ENCODE measurements at places on chromosomes 16 and 17.

DNA sequence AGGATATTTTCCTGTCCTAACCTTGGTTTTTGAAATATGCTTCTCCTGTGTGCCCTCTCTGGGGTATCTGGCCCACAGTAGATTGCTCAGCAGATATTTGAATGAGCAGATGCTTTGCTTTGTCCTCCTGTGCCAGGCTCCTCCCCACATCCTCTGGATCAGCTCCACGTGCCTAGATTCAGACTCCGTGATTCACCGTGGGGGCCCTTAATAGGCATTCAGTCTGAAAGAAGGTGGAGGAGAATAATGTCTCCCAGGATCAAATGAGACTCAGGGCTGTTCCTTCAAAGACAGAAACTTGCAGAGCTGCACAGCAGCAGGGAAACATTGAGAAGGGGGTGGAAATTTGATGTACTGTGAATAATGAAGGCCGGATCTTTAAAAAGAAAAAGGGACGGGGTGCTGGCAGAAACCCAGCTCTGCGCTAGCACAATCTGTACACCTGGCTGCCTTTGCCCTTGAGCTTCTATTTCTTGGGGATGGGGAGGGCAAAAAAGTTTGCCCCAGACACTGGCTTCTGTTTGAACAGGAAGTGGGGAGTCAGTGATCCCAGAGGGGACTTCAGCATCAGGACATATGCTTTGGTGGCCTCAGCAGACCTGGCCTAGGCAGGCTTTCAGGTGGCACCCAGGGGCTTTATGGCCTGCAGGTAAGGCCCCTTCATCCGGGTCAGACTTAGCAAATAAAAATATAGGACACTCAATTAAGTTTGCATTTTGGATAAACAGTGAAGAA lies 15.9 kb upstream of the SLC12A3 start:
- no peak for DNase-seq

DNA sequence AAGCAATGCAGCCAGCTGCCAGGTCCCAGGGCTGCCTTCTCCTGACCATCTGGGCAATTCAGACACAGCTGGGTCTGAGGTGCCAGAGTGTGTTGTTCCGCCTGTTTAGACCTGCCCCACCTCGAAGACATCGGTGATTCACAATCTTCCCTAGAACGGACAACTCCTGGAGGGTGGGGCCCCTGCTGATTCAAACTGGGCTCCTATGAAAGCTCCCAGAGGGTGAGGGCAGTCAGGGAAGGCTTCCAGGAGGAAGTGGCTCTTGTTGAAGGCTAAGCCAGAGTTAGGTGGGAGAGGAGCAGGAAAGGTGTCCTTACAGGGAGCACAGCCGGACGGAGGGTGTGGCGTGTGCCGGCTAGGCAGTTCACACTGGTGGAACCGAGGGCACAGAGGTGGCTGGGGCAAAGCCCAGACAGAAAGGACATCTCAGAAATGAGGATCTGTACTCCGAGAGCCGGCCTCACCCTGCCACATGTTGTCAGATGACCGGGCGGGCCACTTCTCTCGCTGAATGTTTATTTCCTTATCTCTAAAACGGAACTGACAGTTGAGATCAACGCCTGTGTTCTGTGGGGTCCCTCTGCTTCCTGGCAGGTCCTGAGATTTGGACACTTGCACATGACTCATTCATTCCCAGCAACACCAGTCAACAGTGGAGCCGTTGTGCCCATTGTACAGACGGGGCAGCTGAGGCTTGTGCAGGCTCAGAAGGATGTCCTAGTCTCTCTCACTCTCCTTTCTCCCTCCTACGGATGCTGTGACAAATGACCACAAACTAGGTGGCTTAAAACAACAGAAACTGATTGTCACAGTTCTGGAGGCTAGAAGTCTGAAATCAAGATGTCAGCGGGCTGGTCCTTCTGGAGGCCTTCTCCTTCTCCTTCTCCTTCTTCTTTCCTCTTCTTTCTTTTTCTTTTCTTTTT lies 26.9 kb upstream of the LITAF start:
- no peak for DNase-seq

DNA sequence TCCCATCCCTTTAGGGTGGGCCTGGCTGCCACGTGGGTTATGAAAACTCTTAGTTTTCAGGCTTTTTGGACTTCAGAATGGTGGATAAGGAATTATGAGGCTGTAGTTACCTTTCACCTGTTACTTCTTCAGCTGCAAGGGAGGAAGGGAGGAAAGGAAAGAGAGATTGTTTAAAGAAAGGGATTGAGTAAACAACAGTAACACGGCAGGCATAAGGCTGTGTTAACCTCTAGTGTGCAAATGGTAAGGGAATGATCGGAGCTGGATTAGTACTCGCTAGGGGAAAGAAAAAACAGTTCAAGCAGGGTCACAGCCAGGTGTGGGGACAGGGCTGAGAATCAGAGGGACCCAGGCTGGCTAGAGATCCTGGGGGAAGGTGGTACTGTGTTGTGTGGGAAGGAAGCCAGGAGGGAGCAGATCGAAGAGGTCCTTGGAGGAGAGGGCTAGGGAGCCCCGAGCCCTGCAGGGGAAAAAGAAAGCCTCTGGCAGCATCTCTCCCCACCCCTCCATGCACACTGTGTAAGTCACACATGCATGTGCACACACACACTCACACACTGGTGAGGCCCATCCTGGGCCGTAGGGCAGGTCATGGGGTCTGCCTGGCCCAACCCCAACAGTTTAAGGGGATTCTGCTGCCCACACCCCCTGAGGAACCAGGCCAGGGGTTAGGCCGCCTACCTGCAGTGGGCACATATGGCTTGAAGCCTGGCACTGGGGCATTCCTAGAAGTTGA lies 49.7 kb downstream of the SNX20 start:
- DNase-seq, result no peak

GRCh38 chr16:81707411-81708265 lies 71.5 kb upstream of the PLCG2 start:
- DNase-seq, result peak; percentile 4

DNA sequence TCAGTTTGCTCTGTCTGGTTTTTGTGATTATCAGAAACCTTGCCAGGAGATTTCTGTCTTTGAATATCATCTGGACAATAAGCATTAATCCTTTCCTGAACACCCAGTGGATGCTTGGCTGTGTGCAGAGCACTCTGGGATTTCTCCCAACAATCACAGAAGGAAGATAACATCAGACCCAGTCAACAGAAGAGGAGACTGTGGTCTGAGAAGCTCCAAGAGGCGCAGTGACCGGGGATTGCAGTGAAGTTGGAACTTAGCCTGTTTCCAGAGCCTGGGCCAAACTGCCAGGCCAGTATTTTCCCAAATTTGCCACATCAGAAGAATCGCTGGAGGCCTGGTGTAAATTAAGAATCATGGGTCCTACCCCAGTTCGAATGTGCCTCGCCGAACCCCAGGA lies 264.7 kb downstream of the C16orf95 start:
- no peak for DNase-seq

- no peak for DNase-seq
These were observed 80.9 kb upstream of the MTMR4 start for GRCh38 chr17:58595194-58595792.

DNA sequence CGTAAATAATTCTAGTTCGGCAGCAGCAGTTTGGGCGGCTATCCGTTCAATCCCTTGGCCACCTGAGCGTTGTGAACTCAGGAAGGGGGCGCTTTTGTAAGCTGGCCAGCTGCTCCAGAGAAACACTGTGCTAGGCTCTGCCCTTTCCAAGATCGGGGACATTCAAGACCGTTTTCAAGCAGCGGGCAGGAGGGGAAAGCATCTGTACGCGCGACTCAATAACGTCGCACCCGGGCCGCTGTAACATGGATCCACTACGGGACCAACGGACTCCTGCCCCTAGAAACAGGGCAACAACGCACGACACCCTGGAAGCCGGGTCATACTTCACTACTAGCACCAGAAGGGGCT lies 463 bp downstream of the TOP2A start:
- DNase-seq, result no peak

DNA sequence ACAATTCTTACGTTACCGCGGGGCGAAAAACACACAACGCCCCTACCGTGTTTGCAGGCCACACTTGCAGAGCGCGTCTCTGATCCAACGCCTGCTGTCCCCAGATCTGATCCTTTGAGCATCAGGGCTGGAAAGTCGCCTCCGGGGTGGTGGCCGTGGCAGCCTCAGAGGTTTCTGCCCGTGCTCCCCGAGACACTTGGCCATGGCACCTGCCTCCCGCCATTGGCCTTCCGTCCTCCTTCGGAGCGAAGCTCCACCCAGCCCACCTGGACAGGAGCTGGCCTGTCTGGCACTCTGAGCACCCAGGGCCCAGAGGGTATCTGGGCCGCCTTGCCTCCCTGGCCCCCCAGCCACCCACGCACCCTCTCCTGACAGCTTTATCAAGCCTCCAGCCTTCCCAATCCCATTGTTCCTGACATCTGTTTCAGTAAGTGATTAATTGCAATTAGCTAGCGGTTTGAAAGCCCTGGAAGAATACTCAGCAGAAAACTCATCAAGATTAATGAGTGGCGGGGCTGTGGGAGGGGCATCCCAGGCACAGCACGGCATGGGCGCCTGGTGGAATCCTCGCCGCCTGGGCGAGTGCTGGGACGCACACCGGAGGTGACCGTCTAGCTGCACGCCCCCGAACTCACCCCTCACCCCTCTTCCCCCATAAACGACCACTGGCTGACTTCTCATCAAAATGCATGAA lies 181.5 kb upstream of the GSE1 start:
- no peak for DNase-seq

DNA sequence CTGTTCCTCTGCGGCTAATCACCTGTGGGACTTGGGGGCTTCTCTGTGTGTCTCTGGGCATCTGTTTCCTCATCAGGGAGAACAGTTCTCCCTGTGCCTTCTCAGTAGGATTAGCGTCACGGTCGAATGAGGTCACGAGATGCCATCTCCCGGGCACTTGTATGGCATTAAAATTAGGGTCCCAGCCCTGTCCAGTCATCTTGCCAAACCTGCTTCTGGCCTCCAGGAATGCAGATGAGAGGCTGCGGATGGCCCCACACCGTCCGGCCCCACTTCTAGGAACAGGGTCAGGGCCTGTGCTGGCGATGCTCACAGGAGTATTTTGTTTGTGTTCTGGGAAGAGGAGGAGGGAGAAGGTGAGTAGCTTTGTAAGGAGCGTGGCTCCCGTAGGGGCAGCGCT lies 58.5 kb downstream of the OR1D5 start:
- DNase-seq, result no peak

DNA sequence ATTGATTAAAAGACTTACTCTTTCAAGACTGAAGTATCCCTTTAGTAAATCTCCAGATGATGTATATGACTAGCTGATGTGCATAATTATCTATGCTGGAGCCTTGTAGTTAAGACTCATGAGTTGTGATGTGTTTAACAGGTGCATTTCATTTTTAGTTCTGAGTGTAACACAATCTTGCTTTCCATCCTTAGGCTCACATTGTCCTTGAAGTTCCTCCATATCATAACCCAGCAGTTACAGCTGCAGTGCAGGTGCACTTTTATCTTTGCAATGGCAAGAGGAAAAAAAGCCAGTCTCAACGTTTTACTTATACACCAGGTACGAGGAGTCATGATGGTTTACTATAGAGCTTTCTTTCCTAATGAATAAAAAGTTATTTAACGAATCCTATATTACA lies 52.9 kb downstream of the ESRP2 start:
- DNase-seq, result no peak

DNA sequence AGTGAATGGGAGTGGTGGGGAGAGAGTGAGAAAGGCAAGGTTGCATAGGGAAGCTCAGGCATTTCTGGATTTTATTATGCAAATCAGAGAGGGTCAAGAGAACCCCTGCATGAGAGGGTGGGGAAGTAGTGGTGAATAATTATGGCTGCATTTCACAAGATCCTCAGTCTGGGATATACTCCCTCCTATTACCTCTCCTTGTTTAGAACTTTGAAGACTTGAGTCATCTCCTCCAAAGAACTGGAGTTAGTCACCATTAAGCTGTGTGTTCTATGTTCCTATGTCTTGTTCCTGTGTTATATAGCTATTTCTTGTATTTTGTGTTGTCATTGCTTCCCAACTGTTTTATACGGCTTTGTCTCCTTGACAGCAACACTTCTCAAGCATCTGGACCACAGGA lies 18.4 kb downstream of the SOX9 start:
- no peak for DNase-seq

Data from AG04449 (cell line).